ENCODE measurements at places on chromosomes 11 and 22. TPM values are rescaled to one million over a fixed set of nuclear protein-coding genes. Genes with fewer than 3 reads are reported as not detected.

GRCh38 chr11:114016986-114017385, 42.1 kb downstream of the HTR3A start:
- no peak for DNase-seq

DNA sequence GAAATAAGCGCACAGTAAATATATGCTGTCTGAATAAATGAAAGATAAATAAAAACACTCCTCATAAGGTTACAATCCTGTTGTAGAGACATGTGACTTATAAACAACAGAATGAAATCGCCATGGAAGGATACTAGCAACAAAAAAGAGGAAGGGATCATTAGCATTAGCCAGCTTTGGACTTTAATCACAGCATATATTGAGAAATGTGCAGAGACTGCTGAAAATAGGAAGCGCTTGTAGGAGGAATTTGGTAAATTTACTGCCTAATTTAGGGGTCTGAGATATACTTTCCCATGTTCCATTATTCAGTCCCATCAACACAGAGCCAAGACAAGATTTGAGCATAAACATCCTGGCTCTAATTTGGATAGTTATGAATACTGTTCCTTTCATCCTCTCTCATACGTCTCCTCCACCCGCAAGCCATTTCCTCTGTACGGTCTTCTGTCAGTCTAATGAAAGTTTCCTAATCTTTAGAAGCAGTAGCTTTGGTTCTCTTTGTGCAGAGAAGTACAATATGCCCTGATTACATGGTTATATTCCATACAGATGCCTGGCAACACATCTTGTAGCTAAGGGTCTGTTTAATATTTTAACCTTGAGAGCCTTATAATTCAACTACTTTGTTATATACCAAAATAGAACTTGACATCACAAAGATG, 37.1 kb upstream of the AKIP1 start:
- DNase-seq, result no peak

DNA sequence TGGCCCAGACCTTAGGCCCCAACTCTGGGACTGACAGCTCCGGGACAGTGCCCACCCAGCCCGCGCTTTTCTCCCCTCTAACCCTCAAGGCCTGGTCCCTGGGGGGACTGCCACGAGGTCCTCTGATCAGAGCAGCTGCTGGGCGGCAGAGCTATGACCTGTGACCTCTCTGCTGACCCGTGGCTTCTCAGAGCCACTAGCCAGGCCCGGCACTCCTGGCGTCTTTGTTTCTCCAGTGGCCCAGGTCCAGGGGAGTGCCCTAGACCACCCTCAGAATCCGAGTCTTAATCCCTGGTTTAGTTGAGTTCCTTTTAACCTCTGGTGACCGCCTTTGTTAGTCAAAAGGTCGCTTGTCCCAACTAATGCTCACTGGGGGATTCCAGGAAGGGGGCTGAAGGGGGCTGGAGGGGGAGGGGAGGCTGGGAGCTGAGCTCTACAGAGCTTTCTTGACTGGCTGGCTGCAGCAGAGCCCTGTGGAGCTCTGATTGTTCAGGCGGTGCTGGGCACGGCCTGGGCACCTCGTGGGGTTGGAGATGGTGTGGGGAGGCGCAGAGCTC, 1.2 kb downstream of the FBLN1 start:
- DNase-seq, result no peak

DNA sequence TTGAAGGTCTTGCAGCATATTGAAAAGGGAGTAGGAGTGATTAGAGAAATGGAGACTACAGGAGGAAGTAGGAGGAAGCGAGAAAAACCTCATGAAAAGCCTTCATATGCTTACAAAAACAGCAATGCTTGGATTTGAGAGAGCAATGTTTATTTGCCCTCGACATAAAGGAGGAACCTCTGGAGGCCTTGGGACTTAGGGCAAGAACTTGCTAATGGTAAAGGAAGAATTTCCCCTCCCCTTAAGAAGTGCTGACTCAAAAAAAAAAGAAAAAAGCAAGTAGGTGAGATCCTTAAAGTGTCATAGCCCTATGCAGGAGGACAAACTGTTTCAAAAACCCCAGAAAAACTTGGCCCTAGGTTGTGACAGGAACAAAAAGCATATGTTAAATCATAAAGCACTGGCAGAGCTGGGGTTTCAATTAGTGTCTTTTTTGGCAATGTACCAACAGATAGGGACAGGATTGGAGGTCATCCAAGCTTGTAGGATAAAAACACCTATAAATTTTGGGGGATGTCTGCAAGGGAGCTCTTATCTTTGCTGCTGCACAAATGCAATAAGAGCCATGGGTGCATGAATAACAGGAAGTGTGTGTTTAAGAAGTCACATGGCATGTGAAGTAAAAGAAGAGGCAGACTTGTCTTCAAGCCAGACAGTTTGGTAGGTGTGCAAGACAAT, 4.9 kb downstream of the GLYAT start:
- DNase-seq, result no peak

The NXPE4 gene
- total RNA-seq, result not detected

The CALCB gene
- total RNA-seq, result not detected

The POU2F3 gene
- 0.90 TPM for total RNA-seq
